ENCODE measurements at places on chromosomes 3 and 15.

- DNase-seq: no peak
These were observed 746.3 kb downstream of the ZPLD1 start for GRCh38 chr3:103181160-103181559.

DNA sequence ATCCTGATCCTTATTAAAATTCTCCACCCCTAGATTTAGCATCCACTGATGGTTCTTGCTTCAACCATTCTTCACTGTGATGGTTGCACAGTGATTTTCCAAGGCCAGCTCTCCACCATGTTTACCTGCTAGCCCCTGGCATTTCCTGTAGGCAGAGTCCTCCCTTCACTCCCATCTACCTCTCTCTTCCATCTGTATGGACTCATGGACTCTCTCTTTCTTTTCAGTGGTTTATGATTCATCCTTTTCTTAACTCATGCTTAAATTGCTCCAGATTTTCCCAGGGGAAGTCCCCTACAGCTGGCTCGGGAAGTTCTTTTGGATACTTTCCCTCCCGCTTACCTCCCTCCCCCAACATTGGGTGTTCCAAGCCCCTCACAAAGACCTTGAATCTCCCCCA is 18.7 kb downstream of the TGM4 start:
- no peak for DNase-seq

GRCh38 chr15:58243070-58243469 is 104.9 kb downstream of the AQP9 start:
- no peak for DNase-seq

- no peak for DNase-seq
These were observed 8.9 kb downstream of the ADCY5 start for GRCh38 chr3:123439806-123440580.

DNA sequence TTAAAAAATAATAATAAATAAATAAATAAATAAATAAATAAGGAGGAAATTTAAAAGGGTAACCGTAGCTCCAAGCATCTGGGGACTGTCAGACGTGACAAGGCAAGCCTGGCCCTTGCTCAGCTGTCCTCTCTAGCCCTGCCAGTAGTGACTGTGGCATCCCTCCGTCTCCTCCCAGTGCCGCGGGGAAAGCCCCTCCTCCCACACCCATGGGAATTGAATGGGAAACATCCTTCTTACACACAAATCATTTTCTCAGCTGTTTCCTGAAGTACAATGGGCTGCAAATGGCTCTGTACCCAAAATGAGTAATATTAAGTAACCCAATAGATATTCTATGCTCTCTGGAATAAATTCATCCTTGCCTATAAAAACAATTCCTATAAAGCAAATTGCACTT is 101.6 kb upstream of the RAD18 start:
- DNase-seq: no peak

- no peak for DNase-seq
These were observed 5.4 kb upstream of the LRRC15 start for GRCh38 chr3:194374935-194375334.

Measured in activated CD4-positive, alpha-beta T cell treated with anti-CD3 and anti-CD28 coated beads, Interleukin-2, Interleukin-6, amounts not matched to agents 100 ng/mL and 50 ng/mL, durations not matched to agents 16 hours and 8 hours (primary cell).